ENCODE measurements at places on chromosomes 7 and 10.

GRCh38 chr10:77592510-77592909, 45.1 kb downstream of the KCNMA1 start:
- DNase-seq = no peak

DNA sequence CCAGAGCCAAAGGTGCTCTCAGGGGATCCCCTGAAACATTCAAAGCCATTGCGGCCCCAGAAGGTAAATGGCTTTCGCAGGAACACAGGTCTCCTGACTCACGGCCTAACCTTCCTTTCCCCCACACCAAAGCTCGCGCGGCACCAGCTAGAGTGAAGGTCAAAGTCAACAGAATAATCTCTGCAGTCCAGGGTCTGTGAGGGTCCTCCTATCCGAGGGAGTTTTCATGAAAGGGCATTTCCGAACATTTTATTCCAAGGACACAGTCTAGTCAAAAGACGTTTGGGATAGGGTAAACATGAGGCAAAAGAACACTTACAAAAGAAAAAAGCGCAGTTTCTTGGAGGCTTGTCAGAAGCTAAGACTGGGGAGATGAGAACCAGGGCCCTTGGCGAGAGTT, 559 bp upstream of the STEAP2 start:
- DNase-seq = peak; percentile 2

DNA sequence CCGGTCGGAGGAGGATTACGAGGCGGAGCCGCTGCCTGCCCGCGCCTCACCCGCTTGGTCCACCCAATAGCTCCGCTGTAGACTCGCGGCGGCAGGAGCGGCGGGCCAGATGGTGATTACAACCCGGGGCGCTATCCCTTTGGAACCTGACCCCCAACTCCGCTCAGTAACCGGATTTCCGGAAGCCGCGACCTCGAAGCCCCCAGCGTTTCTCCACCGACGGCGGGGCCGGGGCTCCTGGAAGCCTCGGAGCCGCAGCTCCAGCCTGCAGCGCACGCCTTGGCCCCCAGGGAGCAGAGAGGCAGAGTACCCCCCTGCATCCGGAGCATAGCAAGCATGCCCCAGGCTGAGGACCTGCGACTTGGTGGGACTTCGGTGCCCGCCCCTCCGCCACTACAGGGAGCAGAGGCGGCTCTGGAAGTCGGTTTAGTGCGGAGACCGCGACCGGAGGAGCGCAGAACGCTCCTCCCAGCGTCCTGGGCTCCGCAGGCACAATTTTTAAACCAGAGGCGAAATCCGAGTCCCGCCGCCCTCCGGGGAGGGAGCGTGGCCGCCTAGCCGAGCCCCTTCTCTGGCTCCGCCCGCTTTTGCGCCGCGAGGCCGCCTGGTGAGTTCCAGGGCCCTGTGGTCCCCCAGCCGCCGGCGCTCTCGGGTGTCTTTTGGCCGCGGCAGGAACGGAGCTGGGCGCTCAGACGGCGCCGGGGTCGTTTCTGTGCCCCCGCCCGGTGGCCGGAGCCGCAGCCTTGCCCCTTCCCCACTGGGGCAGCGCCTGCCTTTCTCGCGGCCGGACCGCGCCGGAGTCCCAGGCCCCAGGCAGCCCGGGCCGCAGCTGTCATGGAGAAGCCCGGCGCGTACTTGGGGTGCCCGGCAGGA, 28.2 kb upstream of the BMS1 start:
- DNase-seq = peak; percentile 10

GRCh38 chr10:59362144-59362958, at the start of gene FAM13C:
Gene FAM13C (minus strand): TSS chr10:59362549. CDS start chr10:59362460, 89 bp downstream.
- peak; percentile 51 for DNase-seq

DNA sequence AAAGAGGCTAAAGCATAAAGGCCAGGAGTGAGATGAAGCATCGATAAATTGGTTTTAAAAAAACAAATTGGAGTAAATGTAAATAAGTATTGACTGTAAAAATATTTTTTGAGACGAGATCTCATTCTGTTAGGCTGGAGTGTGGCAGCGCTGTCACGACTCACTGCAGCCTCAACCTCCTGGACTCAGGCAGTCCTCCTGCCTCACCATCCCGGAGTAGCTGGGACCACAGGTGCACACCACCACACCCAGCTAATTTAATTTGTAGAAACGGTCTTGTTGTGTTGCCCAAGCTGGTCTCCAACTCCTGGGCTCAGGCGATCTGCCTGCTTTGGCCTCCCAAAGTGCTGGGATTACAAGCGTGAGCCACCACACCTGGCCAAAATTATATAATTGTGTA, 17.8 kb downstream of the HNRNPA2B1 start:
- no peak for DNase-seq

DNA sequence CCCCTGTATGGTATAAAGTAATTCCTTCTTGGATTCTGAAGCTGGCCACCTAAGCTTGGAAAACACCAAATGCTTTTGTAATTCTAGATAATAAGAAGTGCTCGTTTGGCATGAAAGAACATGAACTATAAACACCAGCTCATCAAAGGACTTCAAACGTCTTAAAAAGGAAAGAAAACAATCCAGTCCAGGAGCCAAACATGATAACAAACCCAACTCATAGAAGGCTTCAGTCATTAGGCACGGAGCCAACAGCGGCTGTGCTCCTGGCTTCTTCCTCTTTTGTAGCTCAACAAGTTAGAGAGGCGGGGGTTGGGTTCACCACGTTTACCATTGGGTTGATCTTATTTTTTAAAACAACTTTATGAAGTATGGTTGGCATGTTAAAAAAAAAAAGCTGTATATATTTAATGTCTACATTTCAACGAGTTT, 56.4 kb upstream of the ECHDC3 start:
- no peak for DNase-seq

DNA sequence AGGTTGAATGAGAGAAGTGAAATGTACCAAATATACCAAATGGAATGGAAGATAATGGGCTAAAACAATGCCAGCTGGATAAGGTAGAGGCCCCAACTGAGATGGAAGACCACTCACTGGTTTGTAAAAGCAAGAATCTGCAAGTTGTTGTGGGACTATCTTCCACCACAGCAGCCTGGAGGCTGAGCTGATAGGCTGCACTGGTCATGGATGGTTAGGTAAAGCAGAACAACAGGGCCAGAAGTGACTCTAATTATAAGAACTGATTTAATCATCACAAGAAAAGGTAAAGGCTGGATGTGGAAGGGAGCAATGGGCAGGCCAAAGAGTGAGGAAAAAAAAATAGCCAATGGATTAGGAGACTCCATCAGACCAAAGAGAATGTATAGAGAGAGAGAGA, 11.8 kb downstream of the TFEC start:
- no peak for DNase-seq

- no peak for DNase-seq
Observed at GRCh38 chr10:96922978-96923948, 91.2 kb downstream of the LCOR start.

GRCh38 chr7:1914321-1914720, 244.2 kb downstream of the ELFN1 start:
- DNase-seq = no peak

- DNase-seq = peak; percentile 88
Observed at GRCh38 chr7:29287366-29287765, 92.8 kb downstream of the CHN2 start.

DNA sequence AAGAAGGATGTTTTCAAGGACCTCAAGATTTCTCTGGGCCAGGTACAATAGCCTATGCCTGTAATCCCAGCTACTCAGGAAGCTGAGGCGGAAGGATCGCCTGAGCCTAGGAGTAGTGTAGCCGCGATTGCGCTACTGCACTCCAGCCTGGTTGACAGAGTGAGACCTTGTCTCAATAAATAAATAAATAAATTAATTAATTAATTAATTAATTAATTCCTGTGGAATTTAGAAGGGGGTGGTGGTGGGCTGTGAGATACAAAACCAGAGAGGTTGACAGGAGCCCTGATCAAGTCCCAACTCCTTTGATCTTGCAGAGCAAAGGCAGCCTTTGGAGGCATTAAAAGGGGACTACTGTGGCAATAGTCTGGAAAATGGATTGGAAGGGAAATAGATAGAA, 39.3 kb upstream of the NRF1 start:
- DNase-seq = no peak

DNA sequence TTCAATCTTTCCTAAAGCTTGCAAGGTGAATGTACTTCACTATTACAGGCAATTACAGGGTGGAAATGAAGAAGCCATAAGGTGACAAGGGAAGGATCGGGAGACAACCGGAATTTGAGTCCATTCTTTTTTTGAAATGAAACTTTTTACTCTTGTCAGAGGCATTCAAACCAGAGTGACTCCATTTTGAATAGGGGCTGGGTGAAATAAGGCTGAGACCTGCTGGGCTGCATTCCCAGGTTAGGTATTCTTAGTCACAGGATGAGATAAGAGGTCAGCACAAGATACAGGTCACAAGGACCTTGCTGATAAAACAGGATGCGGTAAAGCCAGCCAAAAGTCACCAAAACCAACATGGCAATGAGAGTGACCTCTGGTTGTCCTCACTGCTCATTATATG, 363.3 kb downstream of the TYW1 start:
- DNase-seq = no peak

DNA sequence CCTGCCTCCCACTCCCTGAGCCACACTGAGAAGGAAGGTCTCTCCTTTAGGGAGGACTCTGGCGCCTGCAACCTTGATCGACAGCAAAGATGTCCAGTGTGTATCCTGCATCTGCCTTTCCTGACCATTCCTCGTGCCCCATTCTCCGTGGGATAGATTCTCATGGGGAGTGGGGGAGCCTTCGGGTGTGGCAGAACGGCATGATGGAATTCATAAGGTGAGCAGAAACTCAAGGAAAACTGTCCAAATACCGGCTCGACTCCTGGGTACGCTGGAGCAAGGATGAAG, 636 bp upstream of the RARRES2 start:
- no peak for DNase-seq

GRCh38 chr7:106260136-106260561, 24.6 kb downstream of the NAMPT start:
- DNase-seq = no peak

DNA sequence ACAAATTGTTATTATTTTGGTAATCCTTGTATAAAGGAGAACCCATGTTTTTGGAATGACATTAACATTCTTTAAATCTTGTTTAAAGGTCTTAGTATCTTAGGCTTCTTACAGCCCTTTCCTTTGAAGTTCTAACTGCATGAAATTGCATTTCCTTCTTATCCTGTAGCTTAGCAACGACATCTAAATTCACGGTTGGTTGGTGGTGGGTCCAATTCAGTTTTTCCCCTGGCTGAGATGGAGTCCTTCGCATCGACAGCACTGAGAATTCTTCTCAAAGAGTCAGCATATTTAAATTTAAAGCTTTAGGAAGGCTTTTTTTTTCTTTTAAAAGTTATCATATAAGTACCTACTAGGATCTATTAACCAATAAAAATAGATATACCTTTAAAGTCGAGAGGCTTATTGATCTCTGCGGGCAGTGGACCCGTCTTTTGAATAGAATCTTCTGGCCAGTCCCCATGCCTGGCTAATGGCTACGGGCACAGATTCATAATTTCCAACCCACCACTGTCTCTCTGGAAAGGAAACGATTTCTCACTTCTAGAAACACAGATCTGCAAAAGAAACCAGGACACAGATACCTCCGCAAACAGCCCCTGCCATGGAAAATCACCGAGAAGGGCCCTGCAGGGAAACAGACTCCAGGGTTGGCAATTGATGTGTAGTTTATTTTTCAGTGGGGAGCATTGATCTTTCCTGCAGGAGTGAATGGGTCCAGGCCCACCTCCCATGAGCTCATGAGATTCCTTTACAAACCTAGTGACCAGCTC, 63.4 kb downstream of the RAMP3 start:
- no peak for DNase-seq

DNA sequence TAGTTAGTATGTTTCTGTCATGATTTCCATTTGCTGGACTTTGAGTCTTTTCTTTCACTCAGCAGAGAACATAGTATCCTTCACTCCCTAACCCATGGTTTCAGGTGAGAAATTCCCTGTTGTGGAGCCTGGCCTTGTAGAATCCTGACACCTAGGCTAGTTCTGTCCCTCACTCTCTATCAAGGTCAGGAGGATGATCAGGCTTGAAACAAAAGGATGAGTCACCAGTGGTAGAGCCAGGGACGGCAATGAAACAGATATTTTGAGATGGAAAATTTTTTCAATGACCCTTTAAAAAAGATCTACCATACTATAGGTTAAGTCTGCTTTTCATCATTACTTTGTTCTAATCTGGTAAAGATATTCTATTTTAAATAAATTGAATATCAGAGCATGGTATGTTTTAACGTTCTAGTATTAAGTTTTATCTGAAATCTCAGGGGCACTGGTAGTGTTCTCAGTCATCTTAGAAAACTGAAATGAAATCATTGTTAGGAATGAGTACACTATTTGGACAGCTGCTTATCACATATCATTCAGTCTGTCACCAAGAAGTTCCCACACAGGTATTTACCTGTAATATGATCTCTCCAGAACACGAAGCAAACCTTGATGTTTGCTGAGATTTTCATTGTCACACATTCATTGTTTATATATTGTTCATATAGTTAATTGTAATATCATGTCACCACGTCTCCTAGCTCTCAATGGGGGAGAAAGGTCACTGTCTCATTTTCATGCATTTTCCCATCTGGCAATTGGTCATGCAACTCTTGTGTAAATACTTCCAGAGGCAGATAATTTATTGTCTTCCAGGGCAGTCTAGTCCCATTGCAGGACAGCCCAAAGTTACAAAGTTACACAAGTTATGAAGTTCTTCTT, 299.9 kb upstream of the LRRTM3 start:
- DNase-seq = no peak

- DNase-seq = no peak
Observed at GRCh38 chr10:114519306-114519669, 115.0 kb upstream of the AFAP1L2 start.

- DNase-seq = no peak
Observed at GRCh38 chr10:33006342-33006887, 48.4 kb upstream of the ITGB1 start.

GRCh38 chr10:13984647-13985155, 346.0 kb downstream of the FRMD4A start:
- DNase-seq = peak; percentile 97

DNA sequence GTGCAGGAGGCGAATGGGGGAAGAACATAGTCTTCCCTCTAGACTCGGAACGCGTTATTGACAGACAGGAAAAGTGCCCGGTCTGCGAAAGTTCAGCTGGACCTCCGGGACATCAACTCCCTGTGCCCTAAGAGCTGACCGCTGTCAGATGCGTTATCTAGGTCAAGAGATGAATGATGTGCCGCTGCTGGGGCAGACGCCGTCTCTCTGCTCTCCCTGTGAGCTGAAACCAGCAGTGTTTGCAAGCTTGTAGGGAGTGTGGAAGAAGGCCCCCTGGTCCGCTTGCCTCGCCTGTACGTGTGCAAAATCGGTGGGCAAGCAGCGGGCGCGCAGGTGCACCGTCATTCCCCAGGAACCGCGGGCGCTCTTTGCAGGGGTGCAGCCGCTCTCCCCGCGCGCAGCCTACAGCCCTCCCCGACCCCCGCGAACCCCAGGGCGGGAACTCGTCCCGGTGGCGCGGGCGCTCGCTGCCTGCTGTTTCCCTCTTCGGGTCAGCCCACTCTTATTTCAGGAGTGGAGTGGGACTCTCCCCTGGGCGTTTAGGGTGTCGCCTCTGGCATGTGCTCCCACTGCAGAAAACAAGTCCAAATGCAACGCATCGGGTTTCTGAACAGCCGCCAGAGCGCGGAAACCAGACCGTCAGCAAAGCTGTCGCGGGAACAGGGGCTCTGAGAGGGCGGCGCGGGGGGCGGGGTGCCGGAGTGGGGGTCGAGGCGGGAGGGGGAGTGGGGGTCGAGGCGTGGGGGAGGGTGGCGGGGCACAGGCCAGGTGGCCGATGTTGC, 1.8 kb upstream of the PFKFB3 start:
- DNase-seq = peak; percentile 60

All from fibroblast of skin of back (primary cell).